ENCODE measurements at places on chromosomes 13 and 19. TPM values are rescaled to one million over a fixed set of nuclear protein-coding genes. Genes with fewer than 3 reads are reported as not detected.

Gene TGFBR3L
- total RNA-seq = 4.5 TPM

- no peak for DNase-seq
These were observed 38.6 kb downstream of the INSR start for GRCh38 chr19:7255631-7256030.

- no peak for DNase-seq
These were observed 1.0 kb downstream of the EPOR start for GRCh38 chr19:11382898-11383705.

DNA sequence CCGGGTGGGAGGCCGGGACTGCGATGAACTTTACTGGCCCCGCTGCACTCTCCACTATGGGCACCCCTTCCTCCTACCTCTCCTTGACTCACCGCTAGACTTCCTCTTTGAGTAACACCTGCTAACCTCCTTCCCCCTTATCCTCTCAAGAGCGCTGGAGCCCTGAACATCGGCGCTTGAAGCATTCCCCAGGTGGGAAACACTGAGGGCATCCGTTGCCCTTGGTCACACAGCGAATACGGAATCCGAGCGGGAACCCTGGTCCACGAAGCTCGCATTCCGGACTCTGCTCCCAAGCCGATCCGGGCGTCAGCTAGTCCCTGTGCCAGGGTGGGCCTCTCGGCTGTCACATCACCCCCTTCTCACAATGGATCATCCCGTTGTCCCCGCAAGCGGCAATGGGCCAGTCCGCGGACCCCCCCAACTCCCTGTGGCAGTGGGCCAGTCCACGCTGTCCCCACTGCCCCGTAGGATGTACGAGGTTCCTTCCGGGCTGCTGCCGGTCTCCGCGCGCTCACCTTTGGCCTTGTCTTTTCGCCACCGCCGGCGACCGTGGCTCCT, 4.2 kb downstream of the LIPE start:
- peak; percentile 51 for DNase-seq

DNA sequence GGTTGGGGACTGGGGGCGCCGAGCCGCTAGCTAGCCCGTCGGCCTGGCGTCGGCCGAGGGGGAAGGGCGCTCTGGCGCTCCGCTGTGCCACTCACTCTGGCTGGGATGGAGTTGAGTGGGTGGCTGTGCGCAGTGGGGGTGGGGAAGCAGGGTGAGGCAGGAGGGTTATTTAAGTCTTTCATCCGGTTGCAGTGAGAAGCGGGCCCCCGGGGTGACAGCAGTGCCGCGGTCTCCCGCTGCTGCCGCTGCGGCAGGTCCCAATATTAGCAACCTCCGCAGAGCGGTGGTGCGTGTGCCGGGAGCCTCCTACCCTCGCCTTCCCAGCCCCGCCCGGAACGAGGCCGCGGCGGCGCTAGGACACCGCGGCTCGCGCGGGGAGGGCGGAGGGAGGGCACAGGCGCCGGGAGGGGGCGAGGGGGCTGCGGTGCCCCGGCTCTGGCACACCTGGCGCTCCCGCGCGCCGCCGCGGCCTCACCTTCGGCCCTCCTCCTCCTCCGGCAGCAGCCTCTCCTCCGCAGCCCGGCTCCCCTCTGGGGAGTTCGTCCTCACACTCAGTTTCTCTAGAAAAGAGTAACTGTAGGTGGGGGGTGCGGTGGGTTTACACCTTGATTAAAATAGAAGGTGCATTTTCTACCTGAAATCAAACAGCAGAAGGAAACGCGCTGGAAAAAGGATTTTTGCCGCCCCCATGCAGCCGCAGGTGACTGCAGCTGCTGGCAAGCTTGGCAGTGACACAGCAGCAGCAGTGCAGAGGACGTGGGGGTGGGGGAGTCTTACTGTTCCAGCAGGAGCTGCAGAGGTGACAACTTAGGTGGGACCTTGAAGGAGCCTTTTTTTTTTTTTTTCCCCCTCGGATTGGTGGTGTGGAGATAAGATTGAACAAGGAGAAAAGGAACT, 4.5 kb downstream of the FGF9 start:
- no peak for DNase-seq

- DNase-seq = no peak
These were observed 574 bp downstream of the MKNK2 start for GRCh38 chr19:2050349-2050990.

Gene SYT5
- not detected for total RNA-seq
